GM23248 (cell line): ENCODE measurements at places on chromosomes 16 and 17. TPM values are rescaled to one million over a fixed set of nuclear protein-coding genes. Genes with fewer than 3 reads are reported as not detected.
A peak's percentile ranks its signal among the peaks of the same experiment; 100 is the strongest.

Gene OTOA
- not detected in 2 replicates for total RNA-seq

- DNase-seq: no peak
Observed at GRCh38 chr17:34609210-34609609, 29.8 kb downstream of the TMEM132E start.

GRCh38 chr17:44906010-44906646 is 6.9 kb upstream of the EFTUD2 start:
- DNase-seq: peak; percentile 92

- no peak for DNase-seq
Observed at GRCh38 chr16:53216798-53217197, 162.0 kb downstream of the CHD9 start.

Gene RPH3AL
- total RNA-seq: 2.7 and 13.4 TPM in 2 replicates

Gene TGFB1I1
- 71.8 and 88.5 TPM in 2 replicates for total RNA-seq

DNA sequence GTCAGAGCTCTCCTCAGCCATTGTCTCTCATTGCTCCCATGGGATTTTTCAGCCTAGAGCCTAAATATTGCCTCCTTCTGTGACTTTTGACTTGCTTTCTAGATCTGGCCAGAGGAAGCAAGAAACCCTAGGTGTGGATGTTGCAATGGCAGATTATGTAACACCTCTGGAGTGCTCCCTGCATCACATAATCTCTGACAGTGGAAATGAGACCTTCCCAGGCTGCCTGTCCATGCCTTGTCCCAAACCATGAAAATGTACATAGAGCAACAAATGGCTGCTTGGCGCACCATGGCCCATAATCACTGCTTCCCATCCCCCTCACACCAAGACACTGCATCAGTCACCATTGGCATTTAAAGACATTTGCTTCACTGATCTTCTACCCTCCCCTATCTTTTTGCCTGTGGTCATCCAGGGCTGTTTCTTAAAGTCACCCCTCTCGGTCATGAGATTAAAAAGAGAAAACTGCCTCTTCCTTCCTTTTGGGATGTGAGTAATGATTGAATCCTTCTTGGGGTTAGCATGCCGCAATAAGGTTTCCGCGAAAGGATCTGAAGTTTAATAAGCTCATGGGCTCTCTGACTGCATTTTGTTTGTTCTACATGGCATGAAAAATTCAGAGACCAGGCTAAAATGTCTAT is 34.2 kb upstream of the CCL2 start:
- DNase-seq: no peak

DNA sequence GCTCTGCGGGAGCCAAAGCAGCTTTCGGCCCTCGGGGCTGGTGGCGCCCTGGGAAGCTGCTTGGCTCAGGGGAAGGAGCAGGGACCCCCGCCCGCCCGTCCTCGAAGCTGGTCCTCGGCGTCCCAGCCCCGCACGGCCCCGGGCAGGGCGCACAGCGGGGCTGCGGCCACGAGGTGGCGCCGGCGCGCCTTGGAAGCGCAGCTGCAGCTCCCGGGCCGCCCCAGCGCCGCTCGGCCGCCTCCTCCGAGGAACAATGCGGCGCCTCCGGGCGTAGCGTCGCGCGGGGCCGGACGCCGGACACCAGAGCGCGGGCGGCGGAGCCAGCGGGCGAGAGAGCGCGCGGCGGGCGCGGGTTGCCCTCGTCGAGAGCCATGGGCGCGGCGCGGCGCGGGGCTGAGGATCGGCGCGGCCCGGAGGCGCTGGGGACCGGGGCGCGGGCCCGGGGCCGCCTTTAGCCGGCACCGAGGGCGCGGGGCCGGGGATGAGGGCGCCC is at the start of gene MGAT5B:
Gene MGAT5B (plus strand): TSS at position 229 of the 493 bp plus-strand sequence. CDS start 626 bp downstream, outside the sequence.
- peak; percentile 91 for DNase-seq

DNA sequence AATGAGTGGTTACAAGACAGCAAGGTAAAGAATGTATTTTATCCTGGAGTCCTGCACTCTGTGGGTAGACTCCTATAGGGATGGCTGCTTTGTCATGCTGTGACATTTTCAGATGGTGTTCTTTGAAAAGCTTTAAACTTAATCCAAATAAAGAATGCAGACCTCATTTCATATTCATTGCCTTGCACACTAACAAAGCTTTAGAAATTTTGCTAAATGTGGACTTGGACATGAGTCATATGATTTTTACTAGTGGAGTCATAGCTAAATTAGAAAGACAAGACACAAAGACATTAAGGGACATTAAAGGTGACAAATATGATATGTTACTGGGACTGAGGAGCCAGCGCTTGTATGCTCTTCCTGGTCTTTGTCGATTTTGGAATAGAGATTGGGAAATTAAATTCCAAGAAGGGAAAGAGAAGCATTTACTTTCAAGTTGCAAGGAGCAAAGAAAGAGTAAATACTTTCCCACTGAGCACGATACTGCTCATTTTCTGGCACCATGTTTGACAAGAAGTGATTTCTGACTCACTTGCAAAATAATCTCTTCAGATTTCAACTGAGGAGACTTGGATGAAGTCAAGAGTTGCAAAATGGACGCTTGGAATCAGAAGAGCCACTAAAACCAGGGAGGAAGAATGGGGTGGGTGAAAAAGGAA is 152.9 kb upstream of the MYOCD start:
- DNase-seq: peak; percentile 17

DNA sequence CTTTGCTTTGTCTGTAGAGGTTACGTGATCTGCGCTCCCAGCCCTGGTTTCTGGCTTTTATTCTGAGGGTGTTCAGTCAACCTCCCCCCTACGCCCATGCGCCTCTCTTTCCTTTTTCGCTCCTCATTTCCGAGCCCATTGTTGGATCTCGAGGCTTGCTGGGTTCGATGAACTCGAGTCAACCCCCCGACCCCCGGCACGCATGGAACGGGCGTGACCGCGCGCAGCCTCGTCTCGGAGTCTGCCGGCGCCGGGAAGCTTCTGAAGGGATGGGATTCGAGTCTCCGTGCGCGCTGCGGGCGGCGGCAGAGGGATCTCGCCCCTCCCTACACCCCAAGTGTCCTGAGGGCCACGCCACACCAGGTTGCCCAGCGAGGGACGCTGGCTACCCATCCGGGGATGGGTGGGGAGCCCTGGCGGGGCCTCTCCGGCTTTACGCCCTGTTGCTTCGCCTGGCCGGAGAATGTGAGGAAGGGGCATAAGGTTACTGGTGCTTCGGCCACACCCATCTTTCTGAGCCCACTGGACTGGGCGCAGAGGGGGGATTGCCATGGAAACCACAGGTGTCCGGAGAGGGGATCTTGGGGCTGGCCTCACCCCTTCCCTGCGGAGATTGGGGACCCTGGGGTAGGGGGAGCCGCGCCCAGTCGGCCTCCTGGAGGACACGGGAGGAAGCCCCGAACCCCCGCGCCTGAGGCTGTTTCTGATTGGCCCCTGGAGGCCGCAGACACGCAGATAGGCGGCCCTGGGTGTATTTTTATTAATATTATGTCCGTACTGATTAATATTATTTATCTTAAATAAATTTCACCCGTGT is 1.8 kb downstream of the MAPT start:
- DNase-seq: peak; percentile 9

DNA sequence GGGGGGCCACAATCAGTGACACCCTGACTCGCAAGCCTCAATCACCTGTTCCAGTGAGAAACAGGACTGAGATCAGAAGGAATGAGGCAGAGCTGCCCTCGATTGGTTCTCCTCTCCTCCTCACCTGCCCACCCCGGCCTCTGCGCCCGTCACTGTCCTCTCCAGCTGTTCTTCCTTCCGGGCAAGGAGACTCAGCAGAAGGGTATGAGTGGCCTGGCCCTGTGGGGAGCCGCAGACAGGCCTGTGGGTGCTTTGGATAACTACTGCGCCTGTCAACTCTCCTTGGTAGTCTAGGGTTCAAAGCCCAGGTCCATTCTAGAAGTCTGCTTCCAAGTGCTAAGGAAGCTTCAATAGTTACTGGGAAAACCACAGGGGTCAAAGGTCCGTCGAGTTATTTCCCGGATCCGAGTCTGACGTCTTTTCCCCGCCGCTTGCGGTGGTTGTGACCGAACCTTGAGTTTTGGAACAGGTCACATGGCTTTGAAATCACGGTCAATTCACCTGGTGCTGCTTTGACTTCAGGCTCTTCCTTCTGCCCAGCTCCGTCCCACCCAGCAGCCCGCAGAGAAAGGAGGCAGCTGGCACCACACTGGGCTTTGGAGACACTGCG is 8.3 kb downstream of the CARD14 start:
- DNase-seq: no peak

GRCh38 chr17:64174686-64175456 is 44.9 kb upstream of the ERN1 start:
- peak; percentile 55 for DNase-seq

DNA sequence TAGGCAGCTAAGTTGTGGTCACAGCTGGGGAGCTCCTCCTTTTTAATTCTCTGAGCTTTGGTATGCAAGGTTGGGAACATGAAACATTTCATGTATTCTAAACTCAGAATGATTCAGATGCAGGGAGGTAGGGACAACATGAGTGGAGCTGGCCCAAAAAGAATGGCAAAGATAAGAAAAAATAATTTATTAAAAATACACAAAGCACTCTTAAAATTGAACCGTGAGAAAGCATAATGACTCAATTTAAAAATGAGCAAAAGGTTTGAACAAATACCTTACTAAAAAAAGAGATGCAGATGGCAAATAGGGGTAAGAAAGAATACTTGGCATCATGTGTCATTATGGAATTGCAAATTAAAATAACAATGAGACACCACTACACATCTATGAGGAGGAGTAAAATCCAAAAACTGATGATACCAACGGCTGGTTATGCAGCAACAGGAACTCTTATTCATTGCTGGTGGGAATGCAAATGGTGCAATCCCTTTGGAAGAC is 175.6 kb upstream of the IRX3 start:
- peak; percentile 94 for DNase-seq

- no peak for DNase-seq
Observed at GRCh38 chr17:83185023-83186002, 105.9 kb downstream of the METRNL start.

GRCh38 chr17:56808503-56808902 is 25.2 kb downstream of the C17orf67 start:
- DNase-seq: no peak

Gene SPIRE2
- total RNA-seq: 3.6 TPM in 1 of 2 replicates, not detected in the other

DNA sequence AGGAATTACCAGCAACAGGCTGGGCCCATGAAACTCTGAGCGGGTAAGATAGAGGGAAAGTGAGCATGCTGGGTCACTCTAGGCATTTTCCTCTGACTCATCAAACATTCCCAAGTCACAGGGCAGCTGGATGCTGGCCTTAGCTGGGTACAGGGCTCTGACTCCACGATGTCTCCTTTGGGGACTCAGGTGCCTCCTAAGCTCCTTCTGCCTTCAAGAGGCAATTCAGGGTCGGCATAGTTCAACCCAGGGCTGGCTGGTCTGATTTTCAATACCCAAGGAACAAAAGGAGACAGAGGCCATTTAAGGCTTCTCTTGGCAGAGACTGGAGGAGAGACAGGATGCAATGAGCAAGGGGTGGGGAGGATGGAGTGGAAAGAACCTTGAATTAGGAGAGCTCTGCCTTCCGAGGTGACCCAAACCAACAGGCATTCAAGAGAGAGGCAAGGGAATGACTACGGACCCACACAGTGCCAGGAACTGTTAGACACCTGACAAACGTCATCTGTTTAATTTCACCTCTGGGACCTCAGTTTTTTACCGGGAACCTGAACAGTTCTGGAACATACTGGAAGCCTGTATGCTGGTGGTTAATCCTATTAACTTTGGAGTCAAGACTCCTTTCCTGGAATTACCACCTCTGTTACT is 910 bp downstream of the WBP2 start:
- peak; percentile 83 for DNase-seq

- DNase-seq: no peak
Observed at GRCh38 chr16:8481810-8482209, 108.5 kb downstream of the TMEM114 start.

- no peak for DNase-seq
Observed at GRCh38 chr17:55023626-55024025, 55.1 kb downstream of the STXBP4 start.

DNA sequence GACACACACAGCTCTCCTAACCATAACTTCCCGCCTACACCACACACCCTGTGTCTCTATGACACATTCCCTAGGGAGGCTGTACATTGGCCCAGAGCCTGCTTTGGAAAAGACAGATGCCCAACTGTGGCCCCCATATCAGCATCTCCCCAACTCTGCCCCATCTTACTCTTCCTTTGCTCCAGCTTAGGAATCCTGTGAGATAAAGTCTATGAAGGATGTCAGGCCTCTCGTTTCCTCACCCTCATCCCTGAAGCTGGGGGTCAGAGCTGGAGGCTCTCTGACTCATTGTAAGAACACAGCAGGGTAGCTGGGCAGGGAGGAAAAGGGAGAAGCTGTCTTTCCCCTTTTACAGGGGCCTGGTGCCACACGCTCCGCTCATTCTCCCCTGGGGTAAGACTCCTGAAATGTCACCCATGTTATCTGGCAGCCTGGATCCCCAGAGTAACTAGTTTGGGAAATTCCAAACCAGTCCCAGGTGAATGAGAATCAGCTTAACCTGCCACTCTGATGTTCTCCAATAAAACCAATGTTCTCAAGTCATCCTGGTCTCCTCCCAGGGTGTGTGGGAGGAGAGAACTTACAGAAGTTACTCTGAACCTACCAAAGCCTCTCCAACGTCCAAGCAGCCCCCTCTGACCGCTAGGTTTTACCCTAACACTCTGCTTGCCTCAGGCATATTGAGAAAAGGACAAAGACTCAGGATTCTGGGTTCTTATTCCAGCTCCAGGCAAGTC is 2.8 kb downstream of the RAPGEFL1 start:
- DNase-seq: peak; percentile 83

Gene APOBR
- total RNA-seq: not detected in 2 replicates

- no peak for DNase-seq
Observed at GRCh38 chr16:53866520-53866919, 162.6 kb downstream of the FTO start.

GRCh38 chr17:67068999-67069398 is 24.6 kb downstream of the CACNG1 start:
- DNase-seq: no peak

Gene KRTAP2-1
- not detected in 2 replicates for total RNA-seq

GRCh38 chr16:48628359-48628985 is 18.5 kb upstream of the N4BP1 start:
- no peak for DNase-seq

DNA sequence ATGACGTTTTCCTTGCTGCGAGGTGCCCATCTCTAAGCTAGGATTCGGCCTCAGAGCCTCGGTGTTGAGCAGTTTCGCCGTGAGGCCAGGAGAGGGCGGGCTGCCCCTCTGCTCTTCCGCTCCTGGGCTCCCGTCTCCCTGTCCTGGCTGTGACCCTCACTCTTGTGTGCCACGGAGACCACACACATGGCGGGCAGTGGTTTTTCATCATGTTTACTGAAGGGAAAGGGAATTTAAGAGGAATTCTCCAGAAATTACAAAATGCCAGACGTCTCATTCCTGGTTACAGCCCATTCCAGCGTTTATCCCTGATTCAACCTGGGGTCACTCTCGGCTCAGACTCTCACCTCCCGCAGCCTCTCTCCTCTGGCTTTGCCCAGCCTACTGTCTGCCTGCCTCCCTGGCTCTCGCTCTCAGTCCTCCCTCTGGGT is 96.8 kb upstream of the ELAC2 start:
- peak; percentile 83 for DNase-seq
